ENCODE measurements at places on chromosomes 5 and 9. TPM values are rescaled to one million over a fixed set of nuclear protein-coding genes. Genes with fewer than 3 reads are reported as not detected.
A peak's percentile ranks its signal among the peaks of the same experiment; 100 is the strongest.

FST gene
- 2.1 TPM for total RNA-seq

F2R gene
- 18.6 TPM for total RNA-seq

PITX1 gene
- total RNA-seq: 0.47 TPM

SMIM33 gene
- total RNA-seq: not detected

TMEM174 gene
- not detected for total RNA-seq

CARD9 gene
- 15.0 TPM for total RNA-seq

STPG3 gene
- 0.38 TPM for total RNA-seq

SYK gene
- total RNA-seq: 88.9 TPM

KLHL3 gene
- 6.7 TPM for total RNA-seq

GPX8 gene
- total RNA-seq: 10.8 TPM

DMRT2 gene
- 0.86 TPM for total RNA-seq

GDNF gene
- not detected for total RNA-seq

REEP2 gene
- total RNA-seq: 0.80 TPM

IFNB1 gene
- total RNA-seq: not detected

ADAM19 gene
- 12.0 TPM for total RNA-seq

DNA sequence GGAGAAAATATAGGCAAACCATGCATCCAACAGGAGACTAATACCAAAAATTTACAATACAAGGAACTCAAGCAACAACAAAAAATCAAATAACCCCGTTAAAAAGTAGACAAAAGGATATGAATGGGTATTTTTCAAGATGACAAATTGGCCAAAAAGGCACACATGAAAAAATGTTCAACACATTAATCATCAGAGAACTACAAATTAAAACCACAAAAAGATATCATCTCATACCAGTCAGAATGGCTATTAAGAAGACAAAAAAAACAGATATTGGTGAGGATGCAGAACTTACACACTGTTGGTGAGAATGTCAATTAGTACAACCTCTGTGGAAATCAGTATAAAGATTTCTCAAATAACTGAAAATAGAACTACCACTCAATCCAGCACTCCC is 35.0 kb downstream of the TEX10 start:
- H3K27ac ChIP-seq: no peak overlapping the region
- DNase-seq: no peak
- no peaks in the 10 kb centered on the region for H3K27me3 ChIP-seq
- no peaks in the 10 kb centered on the region for H3K4me1 ChIP-seq
- H3K4me3 ChIP-seq: no peak overlapping the region

DNA sequence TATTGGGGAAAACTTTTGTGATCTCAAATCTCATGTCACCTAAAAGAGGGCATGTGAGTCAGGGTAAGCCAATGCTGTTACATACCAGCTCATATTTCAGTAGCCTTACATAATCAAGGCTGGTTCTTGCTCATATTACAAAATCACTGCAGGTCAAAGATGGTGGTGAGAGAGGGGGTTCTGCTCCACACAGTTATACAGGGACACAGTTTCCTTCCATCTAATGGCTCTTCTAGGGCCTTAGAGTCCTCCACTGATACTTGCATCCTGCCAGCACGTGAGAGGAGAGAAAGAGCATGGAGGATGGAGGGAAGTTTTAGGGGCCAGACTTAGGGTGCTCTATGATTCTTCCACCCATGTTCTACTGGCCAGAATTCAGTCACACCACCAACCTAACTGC is 130.0 kb downstream of the LIFR start:
- no peak overlapping the region for H3K4me3 ChIP-seq
- no peak overlapping the region for H3K27ac ChIP-seq
- H3K36me3 ChIP-seq: no peaks in the 10 kb centered on the region
- no peak for DNase-seq

DNA sequence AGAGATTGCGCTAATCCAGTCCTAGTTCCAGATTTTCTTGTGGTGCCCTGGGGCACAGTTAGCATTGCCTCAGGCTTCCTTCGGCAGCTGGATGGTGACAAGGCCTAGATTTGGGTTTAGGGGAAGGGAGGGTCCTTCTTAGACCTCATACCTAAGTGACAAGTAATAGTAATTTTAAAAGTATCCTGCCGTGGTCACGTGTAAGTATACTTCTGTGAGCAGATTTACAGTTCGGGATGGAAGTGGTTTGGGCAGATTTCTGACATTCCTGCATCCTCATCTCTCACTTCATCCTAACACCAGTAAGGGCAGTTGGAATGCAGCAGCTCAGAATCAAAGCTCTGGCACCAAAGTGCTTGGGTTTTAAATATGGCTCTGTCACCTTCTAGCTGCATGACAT is 71.6 kb downstream of the LRRC70 start:
- H3K4me1 ChIP-seq: no peaks in the 10 kb centered on the region
- DNase-seq: no peak
- H3K4me3 ChIP-seq: no peak overlapping the region
- H3K36me3 ChIP-seq: no peaks in the 10 kb centered on the region
- H3K27me3 ChIP-seq: no peaks in the 10 kb centered on the region
- H3K27ac ChIP-seq: no peak overlapping the region

GRCh38 chr9:115104908-115105307 is 13.0 kb downstream of the TNC start:
- H3K4me1 ChIP-seq: peaks cover 36% of the 10 kb centered on the region
- no peak overlapping the region for H3K4me3 ChIP-seq
- no peaks in the 10 kb centered on the region for H3K27me3 ChIP-seq
- H3K27ac ChIP-seq: no peak overlapping the region

DNA sequence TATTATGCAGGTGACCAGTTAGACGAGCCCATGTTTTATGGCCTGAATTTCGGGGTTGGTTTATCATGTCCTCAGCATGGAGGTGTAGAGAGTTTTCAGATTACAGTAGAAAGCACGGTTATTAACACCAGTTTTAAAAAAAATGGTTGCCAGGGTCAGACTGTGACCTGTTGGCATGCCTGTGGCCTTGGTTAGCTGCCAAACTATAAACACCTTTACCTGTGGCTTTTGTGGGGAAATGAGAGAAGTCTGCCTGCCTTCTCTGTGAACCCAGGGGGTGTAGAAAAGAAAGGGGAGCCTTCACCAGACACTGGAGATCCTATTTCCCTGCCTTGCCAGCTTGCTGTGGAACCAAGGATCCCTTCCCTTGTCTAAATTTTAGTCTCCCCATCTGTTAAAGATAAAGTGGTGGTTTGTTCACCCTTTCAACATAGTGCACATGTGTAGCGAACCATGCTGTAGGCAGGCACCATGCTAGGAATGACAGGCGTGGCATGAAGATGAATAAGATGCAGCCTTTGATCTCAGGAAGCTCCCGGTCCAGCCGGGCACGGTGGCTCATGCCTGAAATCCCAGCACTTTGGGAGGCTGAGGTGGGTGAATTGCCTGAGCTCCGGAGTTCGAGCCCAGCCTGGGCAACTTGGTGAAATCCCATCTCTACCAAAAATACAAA is 6.1 kb upstream of the PHF19 start:
- no peaks in the 10 kb centered on the region for H3K36me3 ChIP-seq
- no peak overlapping the region for H3K27ac ChIP-seq
- H3K4me3 ChIP-seq: no peak overlapping the region
- no peaks in the 10 kb centered on the region for H3K27me3 ChIP-seq
- peaks cover 14% of the 10 kb centered on the region for H3K4me1 ChIP-seq

GRCh38 chr9:21252721-21253547 is 13.1 kb upstream of the IFNA14 start:
- no peaks in the 10 kb centered on the region for H3K27me3 ChIP-seq
- no peak overlapping the region for H3K4me3 ChIP-seq
- no peak overlapping the region for H3K27ac ChIP-seq
- no peaks in the 10 kb centered on the region for H3K4me1 ChIP-seq

DNA sequence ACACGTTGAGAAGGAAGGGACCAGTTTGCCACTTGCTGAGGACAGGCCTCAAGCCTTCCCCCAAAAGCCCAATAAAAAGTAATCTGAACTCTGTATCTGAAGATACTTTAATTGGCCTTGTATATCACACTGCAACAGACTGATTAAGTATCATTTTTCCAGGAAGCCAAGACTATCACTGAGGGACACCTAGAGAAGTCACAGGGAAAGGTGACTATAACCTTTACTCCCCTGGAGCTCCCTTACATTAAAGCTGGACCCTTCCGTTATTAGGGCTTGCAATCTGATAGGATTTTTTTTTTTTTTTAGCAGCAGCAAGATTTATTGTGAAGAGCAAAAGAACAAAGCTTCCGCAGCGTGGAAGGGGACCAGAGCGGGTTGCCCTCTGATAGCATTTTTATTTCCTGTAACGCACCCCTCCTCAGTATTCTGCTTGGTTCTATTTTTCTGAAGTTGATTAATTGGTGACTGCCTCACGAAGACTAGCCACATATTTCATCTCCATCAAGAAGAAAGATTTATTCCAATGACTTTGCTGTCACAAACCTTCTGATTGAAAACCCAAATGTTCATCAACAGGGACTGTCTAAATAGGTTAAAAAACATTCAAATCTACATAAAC is 2.7 kb downstream of the CDC14B start:
- H3K27me3 ChIP-seq: peaks cover 7% of the 10 kb centered on the region
- H3K36me3 ChIP-seq: no peaks in the 10 kb centered on the region
- H3K4me3 ChIP-seq: no peak overlapping the region

- no peak overlapping the region for H3K27ac ChIP-seq
- DNase-seq: no peak
- no peak overlapping the region for H3K4me3 ChIP-seq
- no peaks in the 10 kb centered on the region for H3K36me3 ChIP-seq
Observed at GRCh38 chr5:170139786-170140335, 34.2 kb downstream of the FOXI1 start.

DNA sequence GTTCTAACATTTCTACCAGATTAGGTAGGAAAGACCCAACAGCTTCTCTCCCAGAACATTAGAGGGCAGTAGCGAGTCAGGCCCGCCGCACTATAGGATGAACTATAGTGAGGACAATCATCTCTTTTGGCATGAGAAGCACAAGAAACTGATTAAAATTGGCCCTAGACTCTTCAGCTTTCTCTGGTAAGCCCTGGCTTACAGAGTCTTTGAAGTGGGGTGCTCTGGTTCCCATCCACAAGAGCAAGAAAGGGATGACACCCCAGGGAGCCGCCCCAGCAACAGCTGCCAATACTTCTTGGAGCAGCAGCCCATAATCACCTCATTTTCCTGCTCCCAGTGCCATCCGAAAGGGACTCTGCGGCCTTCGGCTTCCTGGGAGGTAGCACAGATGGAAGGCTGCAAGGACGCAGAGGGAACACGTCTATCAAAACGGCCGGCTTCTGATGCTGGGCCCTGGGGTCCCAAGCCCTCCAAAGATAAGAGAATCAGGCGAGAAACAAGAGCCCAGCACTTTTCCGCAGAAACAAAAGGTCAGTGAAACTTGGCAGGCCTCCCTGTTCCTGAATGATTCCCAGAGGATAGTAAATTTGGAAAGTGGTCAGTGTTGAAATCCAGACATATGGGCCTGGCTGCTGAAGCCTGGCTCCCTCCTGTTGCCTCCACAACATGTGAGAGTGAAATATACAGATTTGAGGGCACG is 69.3 kb downstream of the HSD17B3 start:
- peak overlapping the region; percentile 43 for H3K27ac ChIP-seq
- no peaks in the 10 kb centered on the region for H3K27me3 ChIP-seq
- no peak for DNase-seq
- H3K4me3 ChIP-seq: no peak overlapping the region
- no peaks in the 10 kb centered on the region for H3K4me1 ChIP-seq
- no peaks in the 10 kb centered on the region for H3K36me3 ChIP-seq

- no peak overlapping the region for H3K27ac ChIP-seq
- H3K4me3 ChIP-seq: no peak overlapping the region
- no peak for DNase-seq
- no peaks in the 10 kb centered on the region for H3K27me3 ChIP-seq
- H3K4me1 ChIP-seq: peaks cover 28% of the 10 kb centered on the region
- no peaks in the 10 kb centered on the region for H3K36me3 ChIP-seq
Observed at GRCh38 chr9:99054581-99054980, 50.3 kb upstream of the TGFBR1 start.

DNA sequence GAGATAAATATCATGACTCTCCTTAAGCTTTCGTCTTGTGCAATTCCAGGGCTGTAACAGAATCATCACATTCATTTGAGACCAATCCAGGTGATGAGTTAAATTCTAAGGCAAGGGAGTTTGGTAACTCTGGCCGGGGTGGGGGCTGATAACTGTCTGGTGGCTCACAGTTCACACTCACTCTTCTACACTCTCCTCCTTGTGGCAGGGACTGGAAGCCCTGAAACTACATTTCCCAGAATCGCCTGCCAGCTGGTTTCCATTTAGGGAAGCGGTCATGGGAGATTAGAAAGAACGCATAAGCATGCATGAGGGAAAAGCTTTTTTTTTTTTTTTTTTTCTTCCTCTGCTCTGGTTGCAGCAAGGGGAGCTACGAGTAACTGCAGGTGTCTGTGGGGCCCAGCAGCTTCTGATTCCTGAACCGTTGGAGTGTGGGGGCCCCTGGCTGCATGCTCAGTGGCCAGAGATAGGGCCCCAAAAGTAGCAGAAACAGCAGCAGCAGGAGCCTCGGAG is 154.8 kb upstream of the TBC1D2 start:
- no peaks in the 10 kb centered on the region for H3K36me3 ChIP-seq
- no peaks in the 10 kb centered on the region for H3K27me3 ChIP-seq
- no peak overlapping the region for H3K27ac ChIP-seq
- no peaks in the 10 kb centered on the region for H3K4me1 ChIP-seq
- H3K4me3 ChIP-seq: no peak overlapping the region
- no peak for DNase-seq

DNA sequence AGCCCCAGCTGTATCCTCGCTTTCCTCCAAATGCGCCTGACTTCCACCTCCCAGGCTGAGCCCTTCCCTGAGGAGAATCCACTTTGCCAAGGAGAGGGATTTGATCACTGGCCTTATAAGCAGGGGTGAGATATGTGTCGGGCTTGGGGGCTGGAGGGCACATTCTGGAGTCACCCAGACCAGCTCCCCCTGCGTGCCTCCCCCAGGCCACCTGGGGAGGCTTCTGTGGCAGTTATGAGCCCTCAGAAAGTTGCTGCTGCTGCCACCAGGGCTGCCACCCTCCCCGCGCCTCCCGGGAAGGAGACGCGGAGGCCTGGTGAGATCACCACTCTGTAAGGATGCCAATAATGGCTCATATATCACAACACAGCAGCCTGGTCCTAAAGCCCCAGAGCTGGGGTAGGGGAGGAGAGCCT is 211.5 kb downstream of the PAPPA start:
- no peak for DNase-seq
- no peaks in the 10 kb centered on the region for H3K4me1 ChIP-seq
- H3K36me3 ChIP-seq: no peaks in the 10 kb centered on the region
- H3K4me3 ChIP-seq: no peak overlapping the region
- H3K27me3 ChIP-seq: no peaks in the 10 kb centered on the region
- no peak overlapping the region for H3K27ac ChIP-seq

DNA sequence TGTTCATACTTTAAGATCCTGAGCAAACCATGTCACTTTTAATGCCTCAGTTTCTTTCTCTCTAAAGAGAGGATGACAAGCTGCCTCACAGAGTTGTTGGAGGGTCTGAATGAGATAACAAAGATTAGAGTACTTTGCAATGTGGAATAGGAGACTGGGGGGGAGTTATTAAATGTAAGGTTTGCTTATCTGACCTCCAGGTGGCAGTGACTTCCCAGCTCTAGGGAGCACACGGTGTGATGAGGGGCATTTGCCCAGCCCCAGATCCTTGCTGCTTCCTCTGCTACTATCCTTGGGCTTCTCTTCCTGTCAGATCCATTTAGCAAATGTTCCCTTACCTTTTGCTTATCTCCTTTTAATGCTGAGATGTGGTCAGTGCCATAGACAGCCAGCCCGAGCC is 30.7 kb downstream of the ENHO start:
- DNase-seq: no peak
- H3K27me3 ChIP-seq: no peaks in the 10 kb centered on the region
- no peaks in the 10 kb centered on the region for H3K36me3 ChIP-seq
- H3K27ac ChIP-seq: no peak overlapping the region
- H3K4me3 ChIP-seq: no peak overlapping the region

- no peak for DNase-seq
- H3K4me1 ChIP-seq: peaks cover 91% of the 10 kb centered on the region
- no peaks in the 10 kb centered on the region for H3K27me3 ChIP-seq
- no peak overlapping the region for H3K4me3 ChIP-seq
- peak overlapping the region; percentile 75 for H3K27ac ChIP-seq
Observed at GRCh38 chr5:151678713-151679112, 8.0 kb downstream of the SPARC start.

All from lower lobe of right lung (tissue), 2 donors.